Tongue (tissue), 3 donors: ENCODE measurements at places on chromosomes 1 and 21. TPM values are rescaled to one million over a fixed set of nuclear protein-coding genes. Genes with fewer than 3 reads are reported as not detected.
A peak's percentile ranks its signal among the peaks of the same experiment; 100 is the strongest.

DNA sequence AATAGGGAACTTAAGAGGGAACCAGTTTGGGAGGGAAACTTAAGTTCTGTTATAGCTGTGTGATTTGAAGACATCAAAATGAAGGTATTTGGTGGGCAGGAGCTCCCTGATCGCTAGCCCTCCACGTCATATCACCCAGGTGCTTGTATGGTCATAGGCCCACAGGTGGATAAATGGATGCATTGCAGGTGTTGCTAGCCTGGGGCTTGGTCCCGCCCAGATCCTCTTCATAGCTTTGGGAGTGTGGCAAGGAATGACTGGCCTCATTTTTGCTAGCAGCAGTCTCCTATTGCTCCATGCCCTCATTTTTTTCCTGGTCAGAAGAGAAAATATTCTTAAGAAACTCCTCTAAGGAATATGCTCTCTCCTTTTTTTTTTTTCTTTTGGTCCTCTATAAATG is 11.3 kb downstream of the GNPAT start:
- no peak for DNase-seq

DNA sequence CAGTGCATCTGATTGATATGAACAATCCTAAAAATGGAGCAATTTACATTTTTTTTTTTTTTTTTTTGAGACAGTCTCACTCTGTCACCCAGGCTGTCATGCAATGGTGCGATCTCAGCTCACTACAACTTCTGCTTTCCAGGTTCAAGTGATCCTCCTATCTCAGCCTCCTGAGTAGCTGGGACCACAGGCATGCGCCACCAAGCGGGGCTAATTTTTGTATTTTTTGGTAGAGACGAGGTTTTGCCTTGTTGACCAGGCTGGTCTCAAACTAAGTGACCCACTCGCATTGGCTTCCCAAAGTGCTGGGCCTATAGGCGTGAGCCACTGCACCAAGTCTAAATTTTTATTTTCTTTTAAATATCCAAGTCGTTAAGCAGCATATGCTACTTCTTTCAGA is 109.0 kb downstream of the FAF1 start:
- DNase-seq, result no peak

GRCh38 chr1:170714163-170714562 is 50.2 kb downstream of the PRRX1 start:
- DNase-seq, result no peak

- DNase-seq, result no peak
Observed at GRCh38 chr1:207798847-207799246, 47.0 kb downstream of the CD46 start.

- no peak for DNase-seq
Observed at GRCh38 chr1:198595765-198596164, 43.1 kb upstream of the PTPRC start.

DNA sequence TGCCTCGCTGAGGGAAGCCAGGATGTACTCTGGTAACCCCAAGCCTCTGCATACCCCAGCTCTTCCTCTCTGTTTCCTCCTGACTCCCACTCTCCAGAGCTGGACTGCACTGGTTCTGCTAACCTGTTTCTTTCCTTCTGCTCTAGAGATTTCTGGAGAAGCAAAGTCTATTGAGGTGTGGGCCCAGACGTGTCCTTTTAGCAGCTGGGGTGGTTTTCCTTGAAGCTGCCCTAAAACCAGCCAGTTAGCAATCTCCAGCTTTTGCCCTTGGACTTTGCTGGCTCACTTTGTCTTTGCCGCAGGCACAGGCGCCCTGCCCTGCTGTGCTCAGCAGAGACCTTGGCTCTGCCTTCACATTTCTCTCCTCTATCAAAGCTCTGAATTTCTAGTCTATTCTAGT is 171.8 kb upstream of the IVNS1ABP start:
- DNase-seq, result no peak

GRCh38 chr21:44618504-44618903 is 6.6 kb downstream of the KRTAP10-8 start:
- no peak for DNase-seq

DNA sequence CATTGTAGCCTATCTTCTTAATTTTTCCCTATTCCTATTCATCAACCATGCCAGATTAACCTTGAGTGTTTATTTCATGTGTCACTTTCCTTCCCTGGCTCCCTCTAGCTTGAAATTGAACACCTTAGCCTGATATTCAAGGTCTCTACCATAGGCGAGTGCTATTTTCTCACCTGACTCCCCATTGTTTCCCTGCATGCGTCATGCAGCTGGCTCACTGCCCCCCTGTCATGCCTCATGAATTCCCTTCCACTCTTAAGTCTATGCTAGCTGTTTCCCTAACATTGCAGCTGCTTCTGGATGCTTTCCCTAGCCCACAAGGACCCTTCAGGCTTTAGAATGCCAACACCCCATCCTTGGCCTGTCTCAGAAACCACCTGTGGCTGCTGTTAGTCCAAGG is 56.7 kb upstream of the CD1D start:
- no peak for DNase-seq

- DNase-seq, result no peak
Observed at GRCh38 chr1:55448261-55448660, 233.1 kb upstream of the USP24 start.

DNA sequence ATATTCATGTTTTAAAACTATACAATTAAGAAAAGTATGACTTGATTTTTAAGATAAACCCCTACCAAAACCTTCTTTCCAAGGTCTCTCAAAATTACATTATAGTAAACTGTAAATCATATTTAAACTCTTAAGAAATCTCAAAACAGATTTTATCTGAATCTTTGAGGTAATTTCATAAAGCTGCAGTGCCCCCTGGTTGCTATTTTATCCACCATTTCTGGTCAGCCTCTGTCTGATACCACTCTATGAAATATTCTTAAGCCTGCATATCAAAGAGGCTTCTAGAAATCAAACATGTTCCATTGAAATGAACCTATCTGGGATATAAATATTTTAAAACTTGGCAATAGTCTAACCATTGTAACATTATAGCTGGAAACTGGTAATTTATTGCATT is 317.3 kb downstream of the COL11A1 start:
- peak; percentile 44 for DNase-seq

DNA sequence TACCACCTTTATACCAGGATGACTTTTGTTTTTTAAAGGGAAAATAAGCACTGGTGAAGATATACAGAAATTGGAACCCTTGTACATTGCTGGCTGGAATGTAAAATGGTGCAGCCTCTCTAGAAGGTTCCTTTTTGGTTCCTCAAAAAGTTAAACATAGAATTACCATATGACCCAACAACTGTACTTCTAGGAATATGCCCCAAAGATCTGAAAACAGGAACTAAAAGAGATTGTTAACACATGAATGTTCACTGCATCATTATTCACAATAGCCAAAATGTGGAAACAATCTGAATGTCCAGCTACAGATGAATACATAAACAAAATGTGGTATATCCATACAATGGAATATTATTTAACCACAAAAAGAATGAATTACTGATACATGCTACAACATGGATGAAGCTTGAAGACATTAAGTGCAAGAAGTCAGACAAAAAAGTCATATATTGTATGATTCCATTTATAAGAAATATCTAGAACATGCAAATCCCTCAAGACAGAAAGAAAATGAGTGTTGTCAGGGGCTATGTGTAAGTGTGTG is 84.9 kb upstream of the DMRTA2 start:
- DNase-seq, result no peak

DNA sequence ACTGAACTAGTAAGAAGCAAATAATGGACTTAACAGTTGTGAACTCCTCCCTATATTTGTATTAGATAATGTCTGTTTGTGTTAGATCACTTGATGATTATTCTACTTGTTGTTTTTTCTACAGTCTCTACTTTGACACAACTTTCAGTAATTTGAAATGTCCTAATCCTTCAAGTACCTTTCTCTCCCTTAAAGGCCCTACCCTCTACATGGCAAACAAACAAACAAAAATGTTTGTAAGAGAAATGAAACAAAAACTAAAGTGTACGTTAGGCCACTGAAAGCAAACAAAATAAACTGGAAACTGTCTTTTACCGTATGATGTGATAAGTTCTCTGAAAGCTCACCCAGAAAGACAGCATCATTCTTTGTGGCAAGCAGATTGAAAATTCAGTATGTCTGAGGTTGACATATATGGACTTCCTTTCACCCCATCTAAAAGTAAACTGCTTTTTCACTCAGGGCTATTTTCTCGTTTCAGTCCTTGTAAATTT is 255.9 kb upstream of the SNX7 start:
- DNase-seq, result no peak

DNA sequence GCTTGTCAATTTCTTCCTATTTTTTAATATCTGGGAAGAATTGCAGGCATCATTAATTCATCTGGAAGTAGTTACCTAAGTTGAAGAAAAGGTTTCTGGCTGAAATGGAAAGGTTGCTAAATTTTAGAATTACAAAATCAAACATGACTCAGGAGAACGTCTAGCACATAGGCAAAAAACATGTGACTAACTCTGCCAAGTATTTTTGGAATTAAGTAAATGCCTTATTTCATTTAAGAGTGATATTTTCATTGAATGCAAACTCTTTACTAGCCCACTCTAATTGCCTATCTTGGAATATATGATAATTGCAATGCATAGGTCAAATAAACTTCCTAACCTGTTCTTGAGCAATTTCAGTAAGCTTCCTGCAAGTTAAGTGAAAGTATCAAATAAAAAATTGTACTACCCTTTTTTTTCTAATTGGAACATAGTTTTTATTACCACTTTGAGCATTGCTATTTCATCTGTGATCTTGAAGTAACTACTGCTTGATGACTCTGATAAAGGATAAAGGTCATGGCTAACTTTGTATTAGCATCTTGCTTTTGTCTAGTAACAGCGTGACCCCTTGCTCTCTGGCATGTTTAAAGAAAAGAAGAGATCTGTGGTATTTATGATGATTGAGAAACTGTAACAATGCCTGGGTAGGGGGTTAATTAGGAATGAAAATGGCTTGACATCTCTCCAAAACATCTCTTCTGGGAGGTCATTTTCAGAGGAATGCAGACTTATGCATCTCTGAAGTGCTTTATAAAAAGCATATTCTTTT is 208.3 kb upstream of the NCAM2 start:
- no peak for DNase-seq

GRCh38 chr1:243268751-243269460 is 13.1 kb downstream of the SDCCAG8 start:
- no peak for DNase-seq

DNA sequence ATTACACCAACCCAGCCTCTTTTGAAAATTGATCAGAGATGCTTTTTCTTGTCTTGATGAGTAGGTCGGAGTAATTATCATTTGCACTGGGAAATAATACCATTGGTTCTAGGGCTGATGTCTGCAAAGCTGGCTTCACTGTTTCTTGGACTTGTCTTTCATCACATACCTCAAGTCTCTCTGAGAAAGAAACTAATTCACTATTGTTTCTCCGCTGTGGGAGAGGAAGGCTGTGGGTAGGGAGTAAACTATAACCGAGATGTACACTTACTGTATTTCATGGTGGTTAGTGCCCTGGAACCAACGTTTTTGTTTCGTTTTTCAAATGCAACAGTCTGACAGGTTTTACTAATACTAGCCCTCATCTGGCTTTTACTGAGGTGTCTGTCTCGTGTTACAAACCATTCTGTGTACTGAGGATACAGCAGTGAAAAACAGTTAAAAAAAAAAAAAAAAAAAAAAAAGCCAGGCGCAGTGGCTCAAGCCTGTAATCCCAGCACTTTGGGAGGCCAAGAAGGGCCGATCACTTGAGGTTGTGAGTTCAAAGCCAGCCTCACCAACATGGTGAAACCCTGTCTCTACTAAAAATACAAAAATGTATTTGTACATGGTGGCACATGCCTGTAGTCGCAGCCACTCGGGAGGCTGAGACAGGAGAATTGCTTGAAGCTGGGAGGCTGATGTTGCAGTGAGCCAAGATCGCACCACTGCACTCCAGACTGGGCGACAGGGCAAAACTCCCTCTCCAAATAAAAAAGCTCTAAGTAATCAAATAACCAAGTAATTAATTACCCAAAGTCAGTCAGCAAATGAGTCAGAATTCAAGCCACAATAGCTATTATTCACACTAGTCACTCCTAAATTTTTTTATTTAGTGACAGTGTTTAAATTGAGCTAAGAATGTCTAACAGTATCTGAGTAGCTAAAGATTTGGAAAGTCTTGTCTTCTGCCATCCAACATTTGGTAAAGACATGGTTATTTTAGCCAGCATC is 23.3 kb downstream of the TOMM20 start:
- DNase-seq, result no peak

- peak; percentile 78 for DNase-seq
Observed at GRCh38 chr1:203629507-203630082, 3.0 kb downstream of the ATP2B4 start.

DNA sequence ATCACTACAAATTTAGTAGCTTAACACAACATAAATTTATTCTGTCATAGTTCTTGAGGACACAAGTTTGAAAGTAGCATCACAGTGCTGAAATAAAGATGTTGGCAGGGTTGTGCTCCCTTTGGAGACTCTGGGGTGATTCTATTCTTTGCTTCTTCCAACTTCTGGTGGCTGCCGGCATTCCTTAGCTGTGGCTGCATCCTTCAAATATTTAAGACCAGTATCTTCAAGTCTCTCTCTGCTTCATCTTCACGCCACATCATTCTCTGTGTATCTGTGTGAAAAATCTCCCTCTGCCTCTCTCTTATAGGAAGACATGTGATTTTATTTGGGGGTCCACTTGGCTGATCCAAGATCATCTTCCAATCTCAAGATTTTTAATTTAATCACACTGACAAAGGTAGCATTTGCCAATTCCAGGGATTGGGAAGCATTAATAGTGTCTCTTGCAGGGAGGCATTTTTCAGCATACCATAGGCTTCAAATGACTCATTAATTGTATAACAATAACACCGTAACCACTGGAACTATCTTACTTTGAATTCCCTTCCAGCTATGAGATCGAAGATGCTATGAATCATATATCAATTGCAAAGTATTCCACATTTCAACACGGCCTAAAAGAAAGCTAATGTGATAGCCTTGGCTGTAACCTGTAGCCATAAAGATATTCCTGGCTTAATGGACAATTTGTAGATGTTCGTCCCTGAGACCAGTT is 74.6 kb downstream of the DPT start:
- no peak for DNase-seq

DNA sequence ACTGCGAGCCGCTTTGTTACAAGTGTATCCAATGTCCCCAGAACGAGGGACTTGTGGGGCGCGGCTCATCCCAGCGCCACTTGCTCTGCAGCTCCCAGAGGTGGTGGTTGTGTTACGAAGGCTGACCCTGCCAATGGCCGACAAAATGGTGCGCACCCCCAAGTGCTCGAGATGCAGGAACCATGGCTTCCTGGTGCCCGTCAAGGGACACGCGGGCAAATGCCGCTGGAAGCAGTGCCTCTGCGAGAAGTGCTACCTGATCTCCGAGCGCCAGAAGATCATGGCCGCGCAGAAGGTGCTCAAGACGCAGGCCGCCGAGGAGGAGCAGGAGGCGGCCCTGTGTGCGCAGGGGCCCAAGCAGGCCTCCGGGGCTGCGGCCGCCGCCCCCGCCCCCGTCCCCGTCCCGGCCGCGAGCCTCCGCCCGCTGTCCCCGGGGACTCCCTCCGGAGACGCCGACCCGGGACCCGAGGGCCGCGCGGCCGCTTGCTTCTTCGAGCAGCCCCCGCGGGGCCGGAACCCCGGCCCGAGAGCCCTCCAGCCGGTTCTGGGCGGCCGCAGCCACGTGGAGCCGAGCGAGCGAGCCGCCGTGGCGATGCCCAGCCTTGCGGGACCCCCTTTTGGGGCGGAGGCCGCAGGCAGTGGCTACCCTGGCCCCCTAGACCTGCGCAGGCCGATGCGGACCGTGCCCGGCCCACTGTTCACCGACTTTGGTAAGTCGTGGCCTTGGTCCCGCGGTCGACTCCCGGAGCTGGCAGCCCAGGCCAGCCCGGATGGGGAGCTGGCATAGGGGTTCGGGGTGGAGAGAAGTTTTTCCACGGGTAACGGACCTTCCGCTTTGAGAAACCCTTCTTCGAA is at the start of gene DMRTB1:
DMRTB1 (plus strand) TSS at position 79 of the 855 bp plus-strand sequence; CDS start at position 134, 55 bp downstream.
- no peak for DNase-seq

The NLRP3 gene
- 3.8 TPM for total RNA-seq

The SERBP1 gene
- 419 TPM for total RNA-seq
